ENCODE measurements at places on chromosomes 3 and 15. TPM values are rescaled to one million over a fixed set of nuclear protein-coding genes. Genes with fewer than 3 reads are reported as not detected.

- H3K4me3 ChIP-seq, result no peak overlapping the region
- no peaks in the 10 kb centered on the region for H3K4me1 ChIP-seq
- no peak for DNase-seq
- H3K27ac ChIP-seq, result no peak overlapping the region
- H3K27me3 ChIP-seq, result no peaks in the 10 kb centered on the region
These were observed 35.0 kb upstream of the BSN start for GRCh38 chr3:49519296-49519695.

EFCC1 gene
- total RNA-seq, result not detected

MNS1 gene
- total RNA-seq, result 0.86 TPM

- no peak overlapping the region for H3K27ac ChIP-seq
- H3K36me3 ChIP-seq, result no peaks in the 10 kb centered on the region
- no peaks in the 10 kb centered on the region for H3K27me3 ChIP-seq
- DNase-seq, result no peak
- H3K4me1 ChIP-seq, result no peaks in the 10 kb centered on the region
- no peak overlapping the region for H3K4me3 ChIP-seq
These were observed 112.3 kb downstream of the ADAMTS17 start for GRCh38 chr15:100229181-100230163.

GRCh38 chr3:61157414-61157813 is 93.8 kb downstream of the FHIT start:
- H3K27ac ChIP-seq, result no peak overlapping the region
- no peak for DNase-seq
- no peaks in the 10 kb centered on the region for H3K27me3 ChIP-seq
- no peaks in the 10 kb centered on the region for H3K4me1 ChIP-seq
- no peak overlapping the region for H3K4me3 ChIP-seq
- no peaks in the 10 kb centered on the region for H3K36me3 ChIP-seq

DNA sequence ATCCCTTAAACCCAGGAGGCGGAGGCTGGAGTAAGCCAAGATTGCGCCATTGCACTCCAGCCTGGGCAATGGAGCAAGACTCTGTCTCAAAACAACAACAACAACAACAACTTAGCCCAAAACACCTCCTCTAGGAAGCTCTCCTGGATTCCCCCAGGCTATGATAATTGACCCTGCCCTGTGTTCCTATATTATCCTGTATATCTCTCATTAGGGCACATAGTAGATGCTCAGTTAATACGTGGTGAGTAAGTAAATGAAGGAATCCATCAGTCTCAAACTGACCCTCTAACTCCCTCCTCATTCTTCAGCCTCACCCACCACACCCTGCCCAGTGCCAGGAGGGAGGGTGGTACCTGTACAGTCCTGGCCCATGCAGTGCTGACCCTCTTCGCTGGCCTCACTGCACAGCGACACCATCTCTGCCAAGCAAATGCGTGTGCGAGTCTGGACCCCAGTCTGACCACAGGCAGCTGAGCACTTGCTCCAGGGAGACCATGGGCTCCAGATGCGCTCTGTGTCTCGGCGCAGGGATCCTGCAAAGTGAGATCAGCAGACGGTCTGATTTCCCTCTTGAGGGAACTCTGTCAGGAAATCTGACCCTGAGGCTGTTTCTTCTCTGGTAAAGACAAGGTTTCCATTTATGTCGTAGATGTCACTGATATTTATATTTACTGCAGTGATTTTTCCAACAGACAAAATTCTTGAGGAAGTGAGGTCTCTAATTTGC is 6.2 kb downstream of the CILP start:
- no peak for DNase-seq
- no peak overlapping the region for H3K27ac ChIP-seq
- H3K36me3 ChIP-seq, result no peaks in the 10 kb centered on the region
- H3K4me3 ChIP-seq, result no peak overlapping the region
- H3K4me1 ChIP-seq, result no peaks in the 10 kb centered on the region

GRCh38 chr15:81809543-81809942 is 236.3 kb downstream of the MEX3B start:
- no peaks in the 10 kb centered on the region for H3K4me1 ChIP-seq
- H3K36me3 ChIP-seq, result no peaks in the 10 kb centered on the region
- H3K4me3 ChIP-seq, result no peak overlapping the region
- H3K27me3 ChIP-seq, result no peaks in the 10 kb centered on the region
- no peak for DNase-seq
- no peak overlapping the region for H3K27ac ChIP-seq

SLC9A9 gene
- 1.5 TPM for total RNA-seq

DNA sequence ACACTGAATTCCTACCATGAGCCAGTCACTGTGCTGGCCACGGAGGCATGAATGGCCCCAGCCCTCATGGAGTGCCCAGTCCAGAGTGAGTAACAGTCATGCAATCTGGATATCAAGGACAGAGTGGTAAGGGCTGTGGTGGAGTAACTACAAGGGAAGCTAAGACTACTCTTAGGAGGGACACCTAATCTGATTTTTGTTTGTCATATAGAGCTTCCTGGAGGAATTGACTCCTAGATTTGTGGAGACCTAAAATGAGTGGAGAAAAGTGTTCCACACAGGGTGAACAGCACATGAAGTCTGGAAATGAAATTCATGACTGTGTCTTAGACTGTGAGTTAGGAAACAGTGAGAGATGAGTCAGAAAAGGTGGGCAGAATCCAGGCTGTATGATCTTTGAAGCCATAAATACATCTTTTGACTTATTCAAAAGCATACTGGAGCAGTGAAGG is 219.9 kb downstream of the NFKBIZ start:
- no peaks in the 10 kb centered on the region for H3K27me3 ChIP-seq
- peak; percentile 79 for DNase-seq
- no peaks in the 10 kb centered on the region for H3K36me3 ChIP-seq
- no peak overlapping the region for H3K4me3 ChIP-seq

- H3K4me1 ChIP-seq, result peaks cover 5% of the 10 kb centered on the region
- H3K27ac ChIP-seq, result peak overlapping the region; percentile 42
- peak; percentile 97 for DNase-seq
- no peaks in the 10 kb centered on the region for H3K36me3 ChIP-seq
- H3K4me3 ChIP-seq, result no peak overlapping the region
- H3K27me3 ChIP-seq, result no peaks in the 10 kb centered on the region
These were observed 199.2 kb upstream of the SLC2A2 start for GRCh38 chr3:171225708-171226107.

- peaks cover 3% of the 10 kb centered on the region for H3K27me3 ChIP-seq
- DNase-seq, result no peak
- no peak overlapping the region for H3K4me3 ChIP-seq
- H3K36me3 ChIP-seq, result no peaks in the 10 kb centered on the region
These were observed 14.7 kb downstream of the TM4SF4 start for GRCh38 chr3:149489060-149489690.

- no peaks in the 10 kb centered on the region for H3K4me1 ChIP-seq
- no peaks in the 10 kb centered on the region for H3K27me3 ChIP-seq
- H3K4me3 ChIP-seq, result no peak overlapping the region
- no peak for DNase-seq
- H3K36me3 ChIP-seq, result peaks cover 25% of the 10 kb centered on the region
- H3K27ac ChIP-seq, result no peak overlapping the region
These were observed 113.7 kb downstream of the LRIG1 start for GRCh38 chr3:66386925-66387650.

NUP210 gene
- 0.36 TPM for total RNA-seq

DNA sequence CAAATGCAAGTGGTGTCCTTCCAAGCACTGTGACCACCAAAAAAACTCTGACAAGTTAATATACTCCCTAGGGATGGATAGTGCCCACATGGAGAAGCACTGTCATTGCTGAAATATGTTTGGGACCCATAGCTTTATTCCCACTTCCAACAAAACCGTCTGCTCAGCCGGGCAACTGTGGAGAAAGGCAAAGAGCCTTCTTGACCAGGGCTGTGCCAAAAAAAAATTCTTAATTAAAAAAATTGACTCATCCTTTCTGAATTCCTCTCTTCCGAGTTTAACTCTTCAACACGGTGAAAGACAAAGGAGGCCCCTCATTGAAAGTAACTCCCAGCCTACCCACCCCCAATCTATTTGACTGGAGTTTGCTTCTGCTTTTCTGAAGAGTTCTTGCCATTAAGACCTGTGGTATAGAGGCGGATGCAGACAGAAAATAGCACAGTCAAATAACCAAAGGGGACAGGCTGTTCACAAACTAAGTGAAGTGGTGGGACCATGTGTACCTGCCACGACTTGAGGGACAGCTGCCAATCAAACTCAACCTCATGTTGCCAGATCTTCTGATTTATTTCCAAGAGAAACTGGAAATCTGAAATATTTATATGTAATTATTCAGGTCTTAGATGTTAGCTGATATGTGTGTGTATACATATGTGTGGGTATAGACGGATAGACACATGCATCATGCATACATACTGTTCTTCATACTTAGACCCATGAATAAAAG is 135.4 kb upstream of the PFN2 start:
- no peaks in the 10 kb centered on the region for H3K36me3 ChIP-seq
- H3K4me3 ChIP-seq, result no peak overlapping the region

TRIM42 gene
- total RNA-seq, result not detected

DNA sequence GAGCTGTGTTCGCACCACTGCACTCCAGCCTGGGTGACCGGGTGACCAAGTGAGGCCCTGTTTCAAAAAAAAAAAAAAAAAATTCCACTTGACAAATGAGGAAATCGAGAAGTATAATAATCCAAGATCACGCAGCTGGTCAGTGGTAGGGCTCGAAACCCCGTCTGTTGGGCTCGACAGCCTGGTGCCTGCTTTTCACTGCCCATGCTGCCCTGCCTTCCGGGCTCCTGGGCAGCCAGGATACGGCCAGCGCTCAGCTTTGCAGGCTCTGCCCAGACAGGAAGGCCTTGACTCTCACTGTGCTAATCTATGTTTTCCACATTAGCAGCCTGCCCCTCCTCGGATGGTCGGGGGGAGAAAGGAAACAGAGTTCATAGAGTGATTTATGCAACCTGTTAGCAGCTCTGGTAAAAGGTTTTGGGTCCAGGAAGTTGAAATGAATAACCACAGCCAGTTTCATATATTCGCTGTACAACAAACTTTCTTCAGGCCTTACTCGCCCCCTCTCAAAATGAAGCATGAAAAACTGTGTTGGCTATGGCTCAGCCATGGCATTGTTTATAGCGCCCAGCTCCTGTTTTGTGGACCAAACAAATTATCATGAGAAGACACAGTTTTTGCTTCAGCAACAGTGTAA is 108.8 kb downstream of the XXYLT1 start:
- H3K4me1 ChIP-seq, result peaks cover 10% of the 10 kb centered on the region
- no peaks in the 10 kb centered on the region for H3K36me3 ChIP-seq
- no peak for DNase-seq
- H3K4me3 ChIP-seq, result no peak overlapping the region
- no peaks in the 10 kb centered on the region for H3K27me3 ChIP-seq
- no peak overlapping the region for H3K27ac ChIP-seq

CP gene
- total RNA-seq, result 0.48 TPM

DNAH12 gene
- 0.23 TPM for total RNA-seq

ATP13A5 gene
- total RNA-seq, result not detected

GRCh38 chr3:67765575-67765974 is 111.2 kb upstream of the SUCLG2 start:
- no peak for DNase-seq
- H3K4me1 ChIP-seq, result no peaks in the 10 kb centered on the region
- no peaks in the 10 kb centered on the region for H3K27me3 ChIP-seq
- H3K4me3 ChIP-seq, result no peak overlapping the region
- H3K27ac ChIP-seq, result no peak overlapping the region

DNA sequence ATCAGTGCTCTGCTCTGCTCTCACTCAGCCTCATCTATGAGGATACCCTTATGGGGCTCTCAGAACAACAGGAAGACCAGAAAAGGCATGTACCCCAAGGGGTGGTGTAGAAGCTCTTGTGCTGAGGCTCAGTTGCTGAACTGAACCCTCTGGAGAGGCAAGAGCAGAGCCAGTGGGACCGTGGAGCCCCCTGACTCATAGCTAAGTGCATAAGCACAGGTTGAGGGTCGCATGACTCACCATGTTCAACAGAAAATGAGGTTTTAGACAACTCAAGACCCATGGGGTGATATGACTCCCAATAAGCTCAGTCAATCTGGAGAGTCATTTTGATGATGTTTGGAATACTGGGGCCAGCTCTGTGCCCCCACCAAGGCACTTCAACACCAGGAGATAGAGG is 37.3 kb downstream of the CRYGS start:
- peaks cover 13% of the 10 kb centered on the region for H3K27me3 ChIP-seq
- no peak overlapping the region for H3K4me3 ChIP-seq
- DNase-seq, result peak; percentile 17
- H3K4me1 ChIP-seq, result no peaks in the 10 kb centered on the region
- H3K27ac ChIP-seq, result no peak overlapping the region
- no peaks in the 10 kb centered on the region for H3K36me3 ChIP-seq

LPP gene
- total RNA-seq, result 193 TPM

FURIN gene
- total RNA-seq, result 122 TPM

DNA sequence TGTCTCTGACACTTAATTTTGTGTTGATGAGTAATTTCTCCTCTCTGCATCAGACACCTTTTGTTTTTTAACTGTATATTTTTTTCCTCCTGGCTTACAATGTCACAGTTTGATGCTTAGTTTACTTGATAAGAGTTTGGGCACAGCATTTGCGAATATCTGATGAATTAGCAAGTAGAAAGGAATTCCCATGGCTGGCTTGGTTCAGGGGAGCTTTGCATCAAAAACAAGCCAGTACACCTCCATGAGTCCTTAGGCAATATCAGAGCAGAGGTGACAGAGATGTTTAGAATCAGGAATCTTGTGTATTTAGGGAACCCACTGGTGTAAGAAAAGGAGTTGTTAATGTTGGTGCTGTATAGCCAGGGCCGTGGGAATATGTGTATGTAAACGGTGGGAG is 9.3 kb downstream of the ARHGEF26 start:
- no peaks in the 10 kb centered on the region for H3K4me1 ChIP-seq
- no peak overlapping the region for H3K4me3 ChIP-seq
- H3K27me3 ChIP-seq, result no peaks in the 10 kb centered on the region
- no peak for DNase-seq
- no peaks in the 10 kb centered on the region for H3K36me3 ChIP-seq

FHIT gene
- 6.7 TPM for total RNA-seq

GRCh38 chr3:78177780-78178179 is 1137.9 kb downstream of the ROBO2 start:
- H3K36me3 ChIP-seq, result no peaks in the 10 kb centered on the region
- H3K27ac ChIP-seq, result no peak overlapping the region

DNA sequence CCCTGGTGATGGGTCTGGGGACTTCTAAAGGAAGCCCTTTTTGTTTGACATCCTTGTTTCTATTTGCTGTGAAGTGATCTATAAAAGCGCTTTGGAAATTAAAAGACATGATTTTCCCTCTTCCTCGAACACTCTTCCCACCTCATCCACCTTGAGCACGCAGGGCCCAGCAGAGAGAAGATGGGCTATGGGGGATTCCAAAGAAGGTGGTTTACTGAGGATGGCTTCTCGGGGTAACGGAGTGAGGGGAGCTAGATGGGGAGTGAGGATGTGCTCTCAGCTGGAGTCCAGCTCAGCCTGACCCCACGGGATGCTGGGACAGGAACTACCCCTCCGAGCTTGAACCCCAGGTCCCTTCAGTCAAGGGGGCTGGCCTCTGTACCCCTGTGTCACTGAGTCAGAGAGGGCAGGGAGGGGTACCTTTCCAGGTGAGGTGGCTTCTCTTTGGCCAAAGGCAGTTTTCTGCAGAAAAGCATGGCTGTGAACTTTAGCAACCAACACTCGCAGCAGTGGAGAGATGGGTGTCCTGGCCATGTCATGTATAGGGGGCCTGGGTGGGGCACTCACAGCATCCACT is 180.7 kb upstream of the SMAD3 start:
- no peak overlapping the region for H3K4me3 ChIP-seq
- H3K36me3 ChIP-seq, result no peaks in the 10 kb centered on the region
- H3K27ac ChIP-seq, result no peak overlapping the region
- H3K27me3 ChIP-seq, result no peaks in the 10 kb centered on the region

- no peak overlapping the region for H3K4me3 ChIP-seq
- no peak overlapping the region for H3K27ac ChIP-seq
- DNase-seq, result no peak
- H3K36me3 ChIP-seq, result no peaks in the 10 kb centered on the region
- H3K4me1 ChIP-seq, result peaks cover 19% of the 10 kb centered on the region
These were observed 27.3 kb downstream of the CYP11A1 start for GRCh38 chr15:74340150-74340549.

Measured in astrocyte (in vitro differentiated cells and primary cell).